ENCODE measurements at places on chromosomes 4 and X.

DNA sequence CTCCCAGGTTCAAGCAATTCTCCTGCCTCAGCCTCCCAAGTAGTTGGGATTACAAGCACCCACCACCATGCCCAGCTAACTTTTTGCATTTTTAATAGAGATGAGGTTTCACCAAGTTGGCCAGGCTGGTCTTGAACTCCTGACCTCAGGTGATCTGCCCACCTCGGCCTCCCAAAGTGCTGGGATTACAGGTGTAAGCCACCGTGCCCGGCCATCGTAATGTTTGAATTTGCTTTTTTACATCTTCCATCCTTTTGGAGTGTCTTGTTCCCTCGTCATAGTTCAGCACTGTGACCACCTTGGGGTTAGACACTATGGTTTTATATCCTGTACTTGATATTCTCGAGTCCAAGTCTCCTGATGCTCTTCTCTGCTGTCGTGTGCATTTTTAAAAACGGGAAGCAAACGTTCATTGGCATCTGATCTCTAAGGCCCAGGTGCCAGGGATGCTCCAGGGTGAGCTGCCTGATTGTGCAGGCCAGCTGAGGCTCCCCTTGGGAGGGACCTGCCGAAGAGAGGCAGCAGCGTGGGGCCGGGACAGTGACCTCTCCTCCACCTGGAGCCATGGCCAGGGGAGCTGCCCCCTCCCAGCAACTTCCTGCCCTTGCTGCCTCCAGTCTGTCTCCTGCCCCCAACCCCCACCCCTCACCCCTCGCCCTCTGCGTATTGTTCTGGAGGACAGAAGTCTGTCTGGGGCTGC is 16.7 kb downstream of the DGKQ start:
- DNase-seq = no peak

DNA sequence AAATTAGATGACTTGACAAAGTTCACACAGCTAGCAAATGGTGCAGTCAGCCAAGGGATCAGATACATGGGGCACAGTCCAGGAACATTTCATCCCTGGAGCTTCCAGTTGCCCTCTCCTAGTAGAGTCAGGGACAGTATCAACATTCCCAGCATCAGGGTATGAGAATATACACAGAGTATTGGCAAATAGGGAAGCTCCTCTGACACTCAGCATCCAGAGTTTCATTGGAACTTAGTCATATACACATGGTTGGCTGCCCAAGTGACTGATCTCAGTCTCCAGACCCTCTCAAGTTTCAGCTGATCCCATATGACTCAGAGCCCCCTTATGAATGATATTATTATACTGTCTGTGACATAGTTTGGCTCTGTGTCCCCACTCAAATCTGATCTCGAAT is 13.7 kb upstream of the KCTD8 start:
- no peak for DNase-seq

GRCh38 chr4:58093352-58093751 is 983.2 kb upstream of the IGFBP7 start:
- DNase-seq = no peak

- peak; percentile 23 for DNase-seq
These were observed at the start of gene POLA1 for GRCh38 chrX:24693453-24694202. Gene POLA1 (plus strand): TSS chrX:24693918. CDS start chrX:24693962, 44 bp downstream.

GRCh38 chr4:139728840-139729239 is 63.2 kb downstream of the MGST2 start:
- no peak for DNase-seq

DNA sequence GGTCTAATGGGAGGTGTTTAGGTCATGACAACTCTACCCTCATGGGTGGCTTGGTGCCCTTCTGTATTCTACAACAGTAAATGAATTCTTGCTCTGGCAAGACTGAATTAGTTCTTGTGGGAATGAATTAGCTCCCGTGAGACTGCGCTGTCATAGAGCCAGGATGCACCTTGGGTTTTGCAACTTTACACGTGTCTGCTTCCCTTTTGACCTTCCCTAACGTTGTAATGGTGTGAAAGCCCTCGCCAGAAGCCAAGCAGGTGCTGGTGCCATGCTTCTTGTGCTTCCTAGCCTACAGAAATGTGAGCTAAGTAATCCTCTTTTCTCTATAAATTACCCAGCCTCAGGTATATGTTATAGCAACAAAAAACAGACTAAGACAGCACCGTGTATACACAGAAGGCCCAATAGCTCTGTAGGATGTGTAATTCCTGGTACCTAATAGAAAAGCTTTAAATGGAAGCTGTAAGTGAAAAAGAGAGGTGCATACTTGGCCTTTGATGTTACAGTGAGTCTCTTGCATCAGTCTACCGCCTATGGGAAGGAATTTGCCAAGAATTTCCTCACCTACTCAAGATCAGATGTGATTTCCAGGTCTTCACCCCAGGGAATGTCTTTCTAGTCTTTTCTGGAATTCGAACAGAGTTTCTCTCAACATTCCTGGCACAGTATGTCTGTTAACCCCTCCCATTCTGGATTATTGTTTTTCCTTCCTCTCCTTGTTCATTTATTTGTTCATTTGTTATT is 3.2 kb upstream of the ENPEP start:
- DNase-seq = no peak

DNA sequence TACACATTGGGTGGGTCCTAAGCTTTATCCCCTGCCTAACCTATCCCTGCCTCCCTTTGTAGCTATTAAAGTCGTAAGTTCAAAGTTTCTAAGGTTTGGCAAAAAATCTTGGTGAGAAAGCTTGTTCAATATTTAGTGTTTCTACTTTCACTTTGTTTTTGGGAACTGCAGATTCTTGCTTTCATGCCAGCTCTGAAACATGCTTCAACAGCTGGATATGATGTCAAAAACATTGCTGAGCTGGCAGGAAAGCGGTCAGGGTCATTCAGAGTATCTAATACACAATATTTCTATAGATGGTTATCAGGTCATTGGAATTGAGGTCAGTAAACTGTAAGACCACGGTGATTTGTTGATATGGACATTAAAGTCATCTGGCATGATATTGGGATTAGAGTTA is 19.7 kb downstream of the CENPI start:
- no peak for DNase-seq

DNA sequence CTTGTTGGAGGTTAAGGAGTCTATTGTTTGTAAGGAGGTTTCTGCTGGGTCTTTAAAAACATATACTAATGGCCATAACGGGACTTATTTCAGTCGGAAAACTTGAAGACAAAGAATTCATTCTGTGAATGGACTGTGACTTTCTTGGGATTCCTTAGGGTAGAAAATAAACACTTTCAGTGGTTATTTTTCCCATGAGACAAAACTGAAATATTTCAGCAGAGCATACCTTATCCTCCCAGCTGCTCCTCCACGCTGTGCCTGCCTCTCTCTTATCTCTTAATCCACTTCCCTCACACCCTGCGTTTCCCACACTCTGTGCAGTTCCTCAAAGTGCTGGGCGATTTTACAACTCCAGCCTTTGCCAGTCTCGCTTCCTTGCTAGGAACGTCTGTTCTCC is 47.1 kb upstream of the SORBS2 start:
- no peak for DNase-seq

DNA sequence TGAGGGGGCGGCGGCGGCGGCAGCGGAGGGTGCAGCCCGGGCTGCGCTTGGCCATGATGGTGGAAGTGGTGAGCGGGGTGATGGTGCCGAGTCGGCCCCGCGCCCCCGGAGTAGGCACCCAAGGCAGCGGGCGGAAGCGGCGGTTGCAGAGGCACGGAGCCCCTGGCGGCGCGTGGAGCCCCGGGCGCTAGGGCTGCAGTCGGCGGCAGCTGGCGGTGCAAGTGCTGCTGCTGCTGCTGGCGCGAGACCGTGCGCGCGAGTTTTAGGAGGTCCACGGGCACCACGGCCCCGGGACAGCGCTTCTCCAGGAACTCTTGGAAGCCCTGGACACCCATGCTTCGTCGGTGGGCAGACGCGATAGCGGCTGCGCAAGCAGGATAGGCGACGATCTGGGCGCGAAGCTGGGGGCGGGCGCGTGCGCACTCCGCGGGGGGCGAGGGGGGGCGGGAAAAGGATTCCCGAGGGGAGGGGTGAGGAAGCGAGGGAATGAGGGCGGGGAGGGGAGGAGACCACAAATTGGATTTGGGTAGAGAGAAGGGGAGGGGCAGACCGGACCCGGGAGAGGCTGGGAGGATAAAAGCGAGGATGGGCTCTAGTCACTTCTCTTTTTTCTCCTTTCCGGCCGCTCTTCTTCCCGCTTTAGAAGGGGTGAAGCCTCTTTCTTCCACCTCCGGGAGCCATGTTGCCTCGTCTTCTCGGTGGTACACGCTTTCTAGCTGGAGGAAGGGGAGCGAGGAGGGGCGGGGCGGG is at the start of gene FAM120C:
FAM120C (minus strand) TSS at position 391 of the 750 bp plus-strand sequence; CDS start at position 335, 56 bp downstream.
- DNase-seq = peak; percentile 18

GRCh38 chrX:39000802-39001201 is 199.5 kb downstream of the MID1IP1 start:
- DNase-seq = no peak

GRCh38 chr4:171718069-171718468 is 95.1 kb upstream of the GALNTL6 start:
- DNase-seq = no peak

DNA sequence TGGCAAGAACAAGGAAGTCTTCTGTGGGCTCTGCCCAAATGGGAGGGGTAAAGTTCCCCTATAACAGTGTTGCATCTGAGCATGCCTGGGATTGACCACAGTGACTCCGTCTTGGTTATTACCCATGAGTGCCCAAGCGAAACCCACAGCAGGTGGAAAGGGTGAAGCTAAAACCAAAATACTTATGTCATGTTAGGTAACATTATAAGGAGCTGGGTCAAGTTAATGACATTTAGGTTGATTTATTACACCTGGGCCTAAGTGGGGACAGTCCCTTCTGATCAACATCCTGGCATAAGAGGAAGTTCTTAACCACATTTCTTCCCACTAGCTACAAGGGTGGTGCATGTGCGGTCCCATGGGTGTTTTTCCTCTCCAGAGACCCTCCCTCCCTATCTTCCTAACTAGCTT is 1.3 kb upstream of the ZNF732 start:
- DNase-seq = no peak

DNA sequence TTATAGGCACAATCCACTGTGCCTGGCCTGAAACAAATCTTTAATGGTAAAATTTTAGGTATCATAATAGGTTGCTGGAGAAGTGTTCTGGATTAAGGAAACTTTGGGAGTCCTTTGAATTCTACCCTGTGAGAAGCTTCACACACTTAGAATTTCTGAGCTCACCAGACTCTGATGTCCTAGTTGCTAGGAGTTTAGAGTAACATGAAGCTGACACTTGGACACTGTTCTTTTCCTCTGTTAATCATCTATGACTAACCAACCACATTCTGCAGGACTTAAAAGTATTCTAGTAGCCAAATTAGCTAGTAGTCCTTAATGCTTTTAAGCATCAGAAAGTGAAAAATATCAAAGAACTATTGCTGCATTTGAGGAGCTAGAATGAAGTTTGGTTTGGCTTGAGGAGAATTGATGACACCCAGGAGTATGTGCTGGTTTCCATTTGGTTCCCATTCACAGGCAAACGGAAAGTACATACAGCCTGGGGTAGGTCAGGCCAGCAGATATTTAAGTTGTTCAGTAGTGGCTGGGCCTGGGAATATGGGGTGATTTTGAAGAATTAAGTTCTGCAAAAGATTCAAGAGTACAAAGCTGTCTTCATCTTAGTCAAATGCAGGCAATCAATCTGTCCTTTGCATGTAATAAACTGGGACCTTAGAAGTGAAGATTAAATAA is 38.8 kb upstream of the IGFBP7 start:
- no peak for DNase-seq

- DNase-seq = no peak
These were observed 47.0 kb downstream of the TASL start for GRCh38 chrX:30530606-30531005.

All from stimulated activated CD8-positive, alpha-beta memory T cell treated with anti-CD3 and anti-CD28 coated beads, Interleukin-7, amount 100 ng/mL, for 1 hour (primary cell).